ENCODE measurements at places on chromosomes 16 and 17. TPM values are rescaled to one million over a fixed set of nuclear protein-coding genes. Genes with fewer than 3 reads are reported as not detected.

Gene KRT27
- total RNA-seq: not detected

Gene PPM1E
- total RNA-seq: 0.45 TPM

Gene EPOP
- total RNA-seq: 1.2 TPM

Gene CDH13
- 34.8 TPM for total RNA-seq

Gene HS3ST4
- total RNA-seq: not detected

Gene KCNG4
- total RNA-seq: not detected

Gene HEATR9
- not detected for total RNA-seq

Gene MYH1
- not detected for total RNA-seq

Gene ARHGAP23
- total RNA-seq: 49.5 TPM

Gene MLKL
- 6.2 TPM for total RNA-seq

Gene NFE2L1
- 73.6 TPM for total RNA-seq

Gene RMI2
- 12.0 TPM for total RNA-seq

Gene DOK4
- 18.2 TPM for total RNA-seq

Gene PCYT2
- 142 TPM for total RNA-seq

Gene COX6A2
- total RNA-seq: not detected

Gene UBE2Z
- total RNA-seq: 70.6 TPM

Gene ELMO3
- 0.59 TPM for total RNA-seq

Gene KRT12
- not detected for total RNA-seq

Gene MYH2
- not detected for total RNA-seq

Gene CA10
- total RNA-seq: not detected

Gene SAP30BP
- total RNA-seq: 62.7 TPM

Gene CYGB
- total RNA-seq: 16.1 TPM

Gene CSH2
- not detected for total RNA-seq

Gene PPL
- total RNA-seq: 6.9 TPM

Gene CALB2
- not detected for total RNA-seq

Gene GPR179
- not detected for total RNA-seq

Gene KCTD13
- 7.2 TPM for total RNA-seq

Gene GP1BA
- not detected for total RNA-seq
